ENCODE measurements at places on chromosomes 16 and 17.

DNA sequence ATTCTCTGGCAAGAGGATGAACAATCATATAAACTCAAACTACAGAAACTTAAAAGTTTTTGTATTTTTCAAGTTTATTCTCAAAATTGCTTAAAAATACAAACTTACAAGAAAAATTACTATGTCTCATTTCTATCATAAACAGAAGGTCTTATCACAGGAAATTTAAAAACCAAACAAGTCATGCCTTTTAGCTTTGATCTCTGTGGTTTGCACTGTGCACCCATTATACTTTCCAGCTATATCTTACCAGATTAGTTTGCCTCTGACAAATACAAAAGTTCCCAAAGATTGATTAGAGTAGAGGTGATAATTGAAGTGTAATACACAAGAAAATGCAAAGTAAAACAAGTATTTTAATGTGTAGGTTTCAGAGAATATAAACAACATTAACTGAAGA is 117.4 kb downstream of the MYO1D start:
- DNase-seq = no peak

- DNase-seq = no peak
Measured at GRCh38 chr17:78680436-78680835, 101.6 kb downstream of the CYTH1 start.

DNA sequence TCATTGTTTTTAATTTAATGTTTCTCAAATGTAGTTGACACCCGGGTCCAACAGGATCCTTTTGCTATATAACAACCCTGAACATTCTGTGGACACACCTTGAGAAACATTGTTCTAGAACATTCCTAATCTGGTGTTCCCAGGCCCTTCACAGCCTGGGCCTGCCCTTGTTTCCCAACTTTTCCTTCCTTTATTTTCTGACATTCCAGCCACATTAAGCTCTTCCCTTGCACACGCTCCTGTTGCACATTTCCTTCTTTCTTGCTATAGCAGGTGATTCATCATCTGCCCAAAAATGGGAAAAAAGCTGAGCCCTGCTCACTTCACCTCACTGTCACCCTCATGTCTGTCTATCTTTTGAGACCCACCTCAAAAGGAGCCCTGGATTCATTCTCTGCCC is 67.9 kb upstream of the MARCHF10 start:
- no peak for DNase-seq

GRCh38 chr17:4913994-4914393 is 11.1 kb upstream of the CHRNE start:
- DNase-seq = no peak

GRCh38 chr16:3642397-3643094 is 11.9 kb upstream of the DNASE1 start:
- no peak for DNase-seq

DNA sequence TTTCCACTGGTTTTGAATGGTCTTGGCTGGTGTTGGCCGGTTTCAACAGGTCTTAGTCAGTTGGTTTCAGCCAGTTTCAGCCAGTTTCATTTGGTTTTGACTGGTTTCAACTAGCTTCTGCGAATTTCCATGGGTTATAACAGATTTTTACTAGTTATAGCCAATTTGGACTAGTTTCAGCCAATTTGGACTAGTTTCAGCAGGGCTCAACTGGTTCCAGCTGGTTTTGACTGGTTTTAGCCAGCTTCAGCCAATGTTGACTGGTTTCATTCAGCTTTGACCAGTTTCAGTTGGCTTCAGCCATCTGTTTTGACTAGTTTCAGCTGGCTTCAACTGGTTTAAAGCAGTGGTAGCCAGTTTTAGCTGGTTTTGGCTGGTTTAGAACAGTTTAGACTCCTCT is 432.6 kb downstream of the UTP18 start:
- DNase-seq = no peak

- no peak for DNase-seq
Measured at GRCh38 chr16:50445621-50446555, 77.1 kb upstream of the BRD7 start.

- no peak for DNase-seq
Measured at GRCh38 chr17:15103785-15104184, 161.3 kb downstream of the PMP22 start.

DNA sequence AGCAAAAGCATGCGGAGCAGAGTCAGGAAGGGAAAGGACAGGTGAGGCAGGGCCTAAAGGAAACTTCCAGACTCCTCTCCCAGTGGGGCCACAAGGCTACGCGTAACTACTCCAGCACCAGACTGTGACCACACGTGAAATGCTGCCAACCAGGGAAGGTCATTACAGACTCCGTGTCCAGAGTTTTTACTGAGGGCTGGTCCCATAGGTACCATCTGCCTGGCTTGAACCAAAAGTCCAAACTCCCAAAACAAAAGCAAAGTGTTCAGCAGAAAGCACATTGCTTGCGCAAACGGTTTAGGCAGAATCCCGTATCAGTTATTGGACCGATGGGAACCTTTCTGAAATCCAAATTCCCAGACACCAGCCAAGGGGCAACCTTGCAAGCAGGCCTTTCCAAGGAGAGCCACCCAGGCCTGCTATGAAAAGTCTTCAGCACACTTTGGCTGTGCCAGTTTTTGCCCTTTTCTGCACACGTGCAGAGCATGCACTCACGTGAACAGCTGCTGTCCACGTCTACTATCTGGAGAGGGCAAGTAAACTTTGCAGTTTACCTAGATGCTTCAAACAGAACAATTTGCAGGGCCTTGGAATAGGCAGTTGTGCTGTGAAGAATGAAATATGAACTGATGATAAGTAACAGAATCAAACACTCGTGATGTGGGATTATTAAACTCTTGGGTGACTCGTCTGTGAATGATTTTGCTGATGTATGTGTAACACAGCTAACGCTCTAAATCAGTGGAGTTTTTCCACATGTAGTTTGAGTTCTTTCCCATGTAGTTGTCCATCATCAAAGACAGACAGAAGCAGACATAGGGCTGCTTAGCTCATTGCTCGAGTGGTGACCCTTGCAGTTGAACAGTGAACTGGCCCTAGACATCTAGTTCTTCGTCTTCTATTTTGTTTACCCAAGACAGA is 58.1 kb upstream of the CRISPLD2 start:
- no peak for DNase-seq

DNA sequence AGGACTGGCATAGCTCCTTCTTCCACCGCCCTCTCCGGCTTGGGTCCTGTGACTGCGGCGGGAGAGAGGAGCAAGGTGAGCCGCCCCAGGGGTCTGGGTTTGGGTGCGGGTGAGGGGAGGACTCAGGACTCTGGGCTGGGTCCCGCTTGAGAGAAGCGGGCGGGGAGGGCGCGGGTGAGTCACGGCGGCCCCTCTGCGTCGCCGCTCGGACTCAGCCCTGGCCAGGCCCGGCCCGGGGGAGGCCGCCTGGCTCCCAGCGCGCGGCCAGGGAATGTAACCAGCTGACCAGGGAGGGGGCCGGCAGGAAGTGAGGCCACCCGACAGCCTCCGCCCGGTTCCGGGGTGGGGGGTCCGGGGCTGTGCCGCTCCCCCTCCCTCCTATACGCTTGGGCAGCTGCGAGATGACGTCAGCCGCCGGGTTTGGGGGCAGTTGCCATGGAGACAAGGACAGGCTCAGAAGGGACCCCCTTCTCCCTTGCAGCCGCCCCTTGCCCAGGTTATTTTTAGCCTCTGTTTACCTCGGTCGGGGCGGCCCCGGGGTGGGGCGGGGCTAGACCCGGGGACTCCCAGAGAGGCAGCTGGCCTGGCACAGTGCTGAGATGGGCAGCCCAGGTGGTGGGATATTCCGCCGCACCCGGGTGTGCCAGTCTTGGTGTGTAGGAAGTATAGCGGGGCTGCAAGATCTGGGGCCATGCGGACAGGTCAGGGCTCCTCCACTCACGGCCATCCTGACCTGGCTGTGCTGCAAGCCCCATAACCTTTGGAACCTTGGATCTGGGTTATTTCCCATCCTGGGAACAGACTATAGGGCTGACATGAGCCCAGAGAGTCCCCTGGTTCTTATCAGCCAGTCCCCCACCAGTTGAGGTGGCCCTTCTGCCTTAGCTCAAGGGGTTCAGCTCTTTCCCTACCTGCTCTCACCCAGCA is 1.6 kb downstream of the RIPOR1 start:
- no peak for DNase-seq

DNA sequence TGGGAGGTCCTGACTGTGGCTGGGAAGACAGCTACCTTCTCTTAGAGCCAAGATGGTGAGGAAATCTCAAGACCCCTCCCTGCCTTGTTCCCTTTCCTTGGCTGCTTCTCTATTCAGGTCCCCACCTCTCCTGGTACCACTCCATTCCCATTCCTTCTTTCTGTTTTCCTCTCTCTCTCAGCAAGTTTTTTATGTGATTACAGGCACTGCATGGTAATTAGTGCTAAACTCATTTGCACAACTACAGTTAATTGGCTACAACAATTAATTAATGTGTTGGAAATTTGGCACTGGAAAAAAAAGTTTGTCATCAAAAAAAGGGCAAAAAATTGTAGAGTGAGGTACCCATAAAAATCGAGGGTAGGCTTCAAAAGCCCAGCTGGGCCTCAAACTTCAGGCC is 45.3 kb downstream of the NEUROD2 start:
- DNase-seq = no peak

- no peak for DNase-seq
Measured at GRCh38 chr17:66691644-66692420, 143.1 kb upstream of the CACNG5 start.

DNA sequence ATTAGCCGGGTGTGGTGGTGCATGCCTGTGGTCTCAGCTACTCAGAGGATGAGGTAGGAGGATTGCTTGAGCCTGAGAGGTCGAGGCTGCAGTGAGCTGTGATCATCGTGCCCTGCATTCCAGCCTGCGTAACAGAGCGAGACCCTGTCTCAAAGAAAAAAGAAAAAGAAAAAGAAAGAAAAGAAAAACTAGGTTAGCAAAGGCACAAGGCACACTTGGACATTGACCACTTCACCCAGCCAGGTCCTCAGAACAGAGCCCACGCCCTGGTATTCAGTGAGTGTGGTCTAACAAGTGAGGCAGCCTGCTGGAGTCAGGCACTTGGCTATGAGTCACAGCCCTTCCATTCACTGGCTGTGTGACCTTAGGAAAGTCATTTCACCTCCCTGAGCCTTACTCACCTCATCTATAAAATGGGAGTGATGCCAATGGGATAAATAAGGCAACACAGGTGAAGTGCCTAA is 10.4 kb downstream of the MILR1 start:
- DNase-seq = no peak

GRCh38 chr16:17476414-17477259 is 5.9 kb upstream of the XYLT1 start:
- no peak for DNase-seq

DNA sequence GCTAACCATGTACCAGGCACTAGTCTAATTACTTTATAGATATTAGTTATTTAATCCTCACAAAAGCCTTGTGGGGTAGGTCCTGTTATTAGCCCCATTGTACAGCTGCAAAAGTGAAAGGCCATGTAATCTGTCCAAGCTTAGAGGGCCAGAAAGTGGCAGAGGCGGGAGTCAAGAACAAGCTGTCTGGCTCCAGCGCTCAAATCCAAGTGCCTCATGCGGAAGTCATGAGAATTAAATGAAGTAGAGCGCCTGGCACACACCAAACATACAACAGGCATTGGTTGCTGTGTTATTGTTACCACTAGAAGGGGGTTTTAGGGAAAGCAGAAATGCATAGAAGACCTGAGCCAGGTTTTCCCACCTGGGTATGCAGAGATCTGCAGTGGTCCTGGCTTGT is 1.2 kb downstream of the AQP8 start:
- DNase-seq = no peak

DNA sequence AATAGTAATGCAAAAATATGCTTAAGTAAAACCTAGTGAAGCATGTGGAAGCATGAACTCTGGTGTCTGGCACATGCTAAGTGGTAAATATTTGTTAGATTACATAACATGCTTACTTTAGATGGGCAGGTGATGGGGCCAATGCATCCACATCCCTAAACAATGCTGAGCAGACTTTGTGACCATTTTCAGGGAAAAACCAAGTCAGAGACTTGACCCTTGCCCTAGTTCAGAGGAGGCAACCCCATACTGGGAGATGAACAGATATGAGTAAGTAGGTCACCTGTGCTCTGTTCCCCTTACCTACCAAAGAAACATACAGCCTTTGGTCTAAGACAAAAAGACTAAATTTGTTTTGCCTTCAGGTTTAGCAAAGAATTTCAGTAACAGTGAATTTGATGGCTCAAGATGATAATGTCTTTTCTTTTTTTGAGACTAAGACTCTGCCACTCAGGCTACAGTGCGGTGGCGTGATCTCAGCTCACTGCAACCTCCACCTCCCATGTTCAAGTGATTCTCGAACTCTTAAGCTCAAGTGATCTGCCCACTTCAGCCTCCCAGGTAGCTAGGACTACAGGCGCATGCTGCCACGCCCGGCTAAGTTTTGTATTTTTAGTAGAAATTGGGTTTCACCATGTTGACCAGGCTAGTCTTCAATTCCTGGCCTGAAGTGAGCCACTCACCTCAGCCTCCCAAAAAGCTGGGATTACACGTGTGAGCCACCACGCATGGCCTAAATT is 91.4 kb downstream of the HIC1 start:
- no peak for DNase-seq

DNA sequence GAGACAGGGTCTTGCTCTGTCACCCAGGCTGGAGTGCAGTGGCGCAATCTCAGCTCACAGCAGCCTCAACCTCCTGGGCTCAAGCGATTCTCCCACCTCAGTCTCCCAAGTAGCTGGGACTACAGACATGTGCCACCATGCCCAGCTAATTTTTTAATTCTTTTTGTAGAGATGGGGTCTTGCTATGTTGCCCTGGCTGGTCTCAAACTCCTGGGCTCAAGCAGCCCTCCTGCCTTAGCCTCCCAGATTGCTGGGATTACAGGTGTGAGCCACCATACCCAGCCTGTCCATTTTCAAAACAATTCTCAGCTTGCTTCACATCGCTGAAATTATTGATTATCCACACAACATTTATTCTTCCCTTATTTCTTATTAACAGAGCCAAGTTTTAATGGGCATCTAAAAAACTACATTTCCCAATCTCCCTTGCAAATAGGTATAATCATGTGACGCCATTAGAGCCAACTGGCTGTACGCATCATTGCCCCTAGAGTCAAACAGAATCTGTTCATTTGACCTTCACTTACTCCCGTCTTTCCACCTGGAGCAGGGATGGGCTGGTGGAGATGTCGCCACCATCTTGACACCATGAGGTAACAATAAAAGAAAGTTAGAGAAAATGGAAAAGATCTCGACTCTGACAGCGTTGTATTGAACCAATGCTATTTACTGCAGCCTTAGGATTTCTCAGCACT is 148.0 kb upstream of the FOXF1 start:
- DNase-seq = no peak

GRCh38 chr16:51146256-51146924 is 4.7 kb downstream of the SALL1 start:
- DNase-seq = no peak

DNA sequence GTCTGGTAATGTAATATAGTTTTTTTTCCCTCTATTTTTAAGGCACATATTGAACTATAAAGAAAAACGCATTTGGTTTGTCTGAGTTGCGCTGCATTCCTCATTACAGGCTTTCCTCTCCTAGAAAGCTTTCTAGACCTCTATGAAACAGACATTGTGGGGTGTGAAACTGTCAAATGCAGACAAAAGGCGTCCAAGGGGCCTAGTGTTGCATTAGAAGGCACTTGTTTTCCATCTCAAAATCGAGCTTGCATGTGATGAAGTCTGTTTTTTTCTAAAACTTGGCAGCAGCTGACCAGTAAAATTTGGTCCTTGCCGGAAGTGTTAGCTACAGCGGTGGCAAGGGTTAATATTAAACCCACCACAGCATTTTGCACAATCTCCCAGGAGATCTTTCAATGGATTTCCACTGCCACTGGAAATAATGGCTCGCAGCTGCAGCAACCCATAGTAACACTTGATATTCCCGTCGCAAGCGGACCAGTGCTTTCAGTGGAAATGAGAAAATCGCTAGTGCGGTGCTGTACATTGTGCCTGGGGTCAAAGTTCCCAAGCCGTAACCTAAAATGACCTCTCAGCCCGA is 602.6 kb downstream of the KCNJ2 start:
- no peak for DNase-seq
